Dermis microvascular lymphatic vessel endothelial cell (primary cell): ENCODE measurements at places on chromosomes 6 and 20. TPM values are rescaled to one million over a fixed set of nuclear protein-coding genes. Genes with fewer than 3 reads are reported as not detected.

Gene ELOVL2
- not detected in 2 replicates for total RNA-seq

Gene SCP2D1
- not detected in 2 replicates for total RNA-seq

Gene PCK1
- not detected in 2 replicates for total RNA-seq

Gene LRRC73
- under 0.01 and 0.13 TPM in 2 replicates for total RNA-seq

Gene RAET1E
- total RNA-seq, result 0.13 TPM in 1 of 2 replicates, not detected in the other

Gene ADGRG6
- 3.3 and 7.6 TPM in 2 replicates for total RNA-seq

Gene GJA10
- total RNA-seq, result not detected in 2 replicates

Gene EPPIN
- total RNA-seq, result not detected in 2 replicates

Gene BPI
- total RNA-seq, result not detected in 2 replicates

Gene LY86
- total RNA-seq, result not detected in 2 replicates

Gene CFB
- 0.13 and 0.51 TPM in 2 replicates for total RNA-seq

Gene LY6G6D
- not detected in 2 replicates for total RNA-seq

Gene NDUFAF5
- 8.6 and 9.1 TPM in 2 replicates for total RNA-seq

Gene THEMIS
- total RNA-seq, result not detected in 2 replicates

Gene FRK
- total RNA-seq, result under 0.01 and 0.13 TPM in 2 replicates

Gene GPLD1
- 0.13 and 0.25 TPM in 2 replicates for total RNA-seq

Gene ZNF217
- 9.0 and 12.8 TPM in 2 replicates for total RNA-seq

Gene PNPLA1
- total RNA-seq, result not detected in 2 replicates

Gene ENPP3
- 0.51 and 1.4 TPM in 2 replicates for total RNA-seq

Gene RIN2
- 92.9 and 94.6 TPM in 2 replicates for total RNA-seq
